Activated T-cell treated with anti-CD3 and anti-CD28 coated beads, Interleukin-2, amount 50 U/mL, for 72 hours (primary cell): ENCODE measurements at places on chromosomes 7 and 10.
A peak's percentile ranks its signal among the peaks of the same experiment; 100 is the strongest.

DNA sequence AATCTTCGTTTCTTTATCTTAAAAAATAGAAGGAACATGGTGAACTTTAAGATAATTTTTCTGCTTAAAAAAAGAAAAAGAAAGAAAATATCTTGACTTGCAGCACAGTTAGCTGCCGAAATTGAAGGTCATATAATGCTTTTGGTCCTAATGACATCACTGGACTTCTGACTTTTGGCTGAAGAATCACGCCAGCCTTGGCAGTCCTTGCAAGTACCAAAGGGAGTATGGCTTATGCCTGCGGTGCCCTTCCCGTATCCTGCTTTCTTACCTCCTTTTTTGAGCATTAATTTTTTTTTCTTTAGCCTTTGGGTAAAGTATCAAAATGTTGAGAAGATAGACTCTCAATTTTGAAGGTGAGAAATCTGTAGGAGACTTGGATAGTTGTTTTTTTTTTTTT, 7.0 kb downstream of the BMPR1A start:
- H3K4me3 ChIP-seq = no peak overlapping the region
- no peaks in the 10 kb centered on the region for H3K36me3 ChIP-seq
- no peak overlapping the region for H3K27ac ChIP-seq
- peaks cover 12% of the 10 kb centered on the region for H3K4me1 ChIP-seq
- DNase-seq = no peak
- H3K27me3 ChIP-seq = peaks cover 22% of the 10 kb centered on the region

- no peaks in the 10 kb centered on the region for H3K4me1 ChIP-seq
- H3K36me3 ChIP-seq = no peaks in the 10 kb centered on the region
- no peak overlapping the region for H3K4me3 ChIP-seq
- DNase-seq = no peak
These were observed 29.0 kb downstream of the DENND2A start for GRCh38 chr7:140611641-140612040.

DNA sequence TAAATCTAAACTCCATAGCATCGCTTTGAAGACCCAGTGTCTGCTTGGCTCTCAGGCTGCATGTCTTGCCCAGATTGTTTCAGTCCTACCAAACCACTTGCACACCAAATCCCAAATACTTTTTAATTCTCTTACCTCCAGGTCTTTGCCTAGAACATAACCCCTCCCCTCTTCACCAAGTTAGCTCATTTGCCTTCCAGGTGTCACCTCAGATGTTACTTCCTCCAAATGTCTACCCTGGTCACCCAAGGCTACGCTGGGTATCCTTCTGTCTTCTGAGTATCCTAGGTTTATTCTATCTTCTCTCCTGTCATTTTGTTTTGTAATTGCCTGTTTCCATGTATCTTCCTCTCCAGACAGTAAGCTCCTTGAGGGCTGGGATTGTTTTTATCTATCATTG, 11.1 kb downstream of the SLC25A28 start:
- H3K27me3 ChIP-seq = no peaks in the 10 kb centered on the region
- peaks cover 8% of the 10 kb centered on the region for H3K36me3 ChIP-seq
- H3K27ac ChIP-seq = peak overlapping the region; percentile 12
- H3K4me3 ChIP-seq = no peak overlapping the region
- peaks cover 26% of the 10 kb centered on the region for H3K4me1 ChIP-seq

- peak overlapping the region; percentile 57 for H3K4me3 ChIP-seq
- no peaks in the 10 kb centered on the region for H3K27me3 ChIP-seq
- peak overlapping the region; percentile 99 for H3K27ac ChIP-seq
- peak; percentile 80 for DNase-seq
- H3K4me1 ChIP-seq = peaks cover 97% of the 10 kb centered on the region
These were observed 95.4 kb upstream of the AFAP1L2 start for GRCh38 chr10:114499630-114500190.

- DNase-seq = no peak
- H3K4me3 ChIP-seq = peak overlapping the region; percentile 88
- peaks cover 10% of the 10 kb centered on the region for H3K27me3 ChIP-seq
- peaks cover 67% of the 10 kb centered on the region for H3K4me1 ChIP-seq
- H3K27ac ChIP-seq = peak overlapping the region; percentile 77
These were observed 45.6 kb downstream of the PDIA4 start for GRCh38 chr7:148982654-148983199.

DNA sequence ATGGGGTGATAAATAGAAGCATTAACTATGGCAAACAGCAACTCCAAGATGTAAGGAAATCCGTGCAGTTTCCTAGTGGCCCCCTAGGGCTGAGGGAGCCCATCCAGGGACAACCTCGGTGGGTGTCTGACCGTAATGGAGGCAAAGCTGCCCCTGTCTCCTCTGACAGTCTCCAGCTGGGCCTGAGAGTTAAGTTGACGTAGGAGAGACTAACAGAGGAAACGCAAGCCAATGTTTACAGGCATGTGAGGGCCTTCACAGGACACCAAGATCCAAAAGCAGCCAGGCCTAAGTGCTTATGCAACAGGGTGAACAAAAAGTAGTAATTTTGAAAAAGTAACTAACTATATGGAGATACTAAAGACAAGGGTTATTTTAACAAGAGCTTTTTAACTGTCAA, 330.0 kb upstream of the C7orf33 start:
- no peak for DNase-seq
- no peak overlapping the region for H3K27ac ChIP-seq
- H3K36me3 ChIP-seq = no peaks in the 10 kb centered on the region
- H3K27me3 ChIP-seq = peaks cover 18% of the 10 kb centered on the region
- H3K4me1 ChIP-seq = peaks cover 11% of the 10 kb centered on the region

DNA sequence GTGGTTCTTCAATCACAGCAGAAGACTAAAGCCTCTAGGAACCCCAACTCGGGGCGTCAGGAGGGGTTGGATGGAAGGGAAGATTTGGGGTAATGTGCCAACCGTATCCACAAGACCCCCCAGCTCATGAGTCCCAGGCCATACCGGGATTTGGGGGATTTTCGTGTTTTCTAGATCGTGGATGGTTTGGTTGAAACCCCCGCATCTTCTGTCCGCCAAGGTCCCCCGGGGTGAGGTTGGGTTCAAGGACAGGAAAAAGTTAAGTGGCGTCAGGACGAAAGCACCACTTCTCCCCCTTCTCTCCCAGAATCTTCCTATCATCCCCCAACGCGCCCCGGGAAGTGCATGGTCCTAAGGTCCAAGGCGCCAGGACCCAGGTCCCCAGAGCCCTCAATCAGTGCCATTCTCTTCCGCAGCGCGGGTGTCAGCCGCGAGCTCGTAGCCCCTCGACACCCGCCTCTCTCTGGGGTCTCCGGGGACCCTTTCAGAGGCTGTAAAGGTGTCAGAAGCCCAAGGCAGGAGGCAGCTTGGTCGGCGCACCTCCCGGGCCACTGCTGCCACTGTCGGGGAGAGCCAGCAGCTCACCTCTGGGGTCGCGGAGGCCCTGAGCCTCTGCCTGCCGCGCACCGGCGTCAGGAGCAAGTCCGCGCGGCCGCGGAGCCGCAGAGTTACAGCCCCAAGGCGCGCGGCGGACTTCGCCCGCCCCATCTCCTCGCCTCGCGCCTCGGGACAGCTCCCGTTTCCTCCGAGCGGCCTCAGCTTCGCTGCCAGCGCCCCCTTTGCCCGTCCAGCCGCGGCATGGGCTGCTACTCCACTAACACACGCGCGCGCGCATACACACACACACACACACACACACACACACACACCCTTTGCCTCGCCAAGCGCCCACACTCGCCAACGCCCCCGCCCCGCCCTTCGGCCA, 1.5 kb downstream of the MKX start:
- peak; percentile 47 for DNase-seq
- H3K27ac ChIP-seq = peak overlapping the region; percentile 72
- peaks cover 43% of the 10 kb centered on the region for H3K4me1 ChIP-seq

DNA sequence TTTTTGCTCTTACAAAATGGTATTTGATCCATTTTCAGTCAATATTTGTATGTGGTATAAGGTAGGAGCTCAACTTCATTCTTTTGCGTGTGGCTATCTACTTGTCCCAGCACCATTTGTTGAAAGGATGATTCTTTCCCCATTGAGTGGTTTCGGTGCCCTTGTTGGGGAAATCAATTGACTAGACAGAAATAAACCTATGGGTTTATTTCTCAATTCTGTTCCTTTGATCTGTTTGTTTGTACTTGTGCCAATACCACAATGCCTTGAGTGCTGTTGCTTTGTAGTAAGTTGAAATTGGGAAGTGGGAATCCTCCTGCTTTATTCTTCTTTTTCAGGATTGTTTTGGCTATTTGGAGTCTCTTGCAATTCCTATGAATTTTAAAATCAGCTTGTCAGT, 41.0 kb downstream of the SNX10 start:
- H3K4me3 ChIP-seq = no peak overlapping the region
- H3K36me3 ChIP-seq = no peaks in the 10 kb centered on the region
- no peaks in the 10 kb centered on the region for H3K27me3 ChIP-seq

DNA sequence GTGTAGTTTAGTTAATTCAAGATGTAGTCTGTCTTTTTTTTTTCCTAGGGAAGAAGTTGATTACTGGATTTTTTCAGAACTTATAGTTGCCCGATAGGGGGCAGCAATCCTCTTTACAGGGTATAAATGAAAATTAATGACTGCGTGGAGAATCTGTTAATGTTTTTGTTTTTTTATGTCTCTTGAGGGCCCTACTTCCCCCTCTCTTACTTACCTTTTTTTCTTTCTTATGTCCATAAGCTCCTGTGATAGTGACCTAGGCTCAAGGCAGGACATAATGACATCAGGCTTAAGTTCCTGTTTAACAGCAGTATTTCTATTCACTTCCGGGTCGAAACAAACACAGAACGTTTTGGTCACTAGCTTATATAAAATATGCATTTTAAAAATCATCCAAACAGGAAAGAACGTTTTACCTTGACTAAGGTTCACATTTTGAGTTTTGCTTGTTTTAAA, 18.8 kb downstream of the CDC123 start:
- no peaks in the 10 kb centered on the region for H3K27me3 ChIP-seq
- DNase-seq = peak; percentile 52
- H3K4me1 ChIP-seq = peaks cover 19% of the 10 kb centered on the region

DNA sequence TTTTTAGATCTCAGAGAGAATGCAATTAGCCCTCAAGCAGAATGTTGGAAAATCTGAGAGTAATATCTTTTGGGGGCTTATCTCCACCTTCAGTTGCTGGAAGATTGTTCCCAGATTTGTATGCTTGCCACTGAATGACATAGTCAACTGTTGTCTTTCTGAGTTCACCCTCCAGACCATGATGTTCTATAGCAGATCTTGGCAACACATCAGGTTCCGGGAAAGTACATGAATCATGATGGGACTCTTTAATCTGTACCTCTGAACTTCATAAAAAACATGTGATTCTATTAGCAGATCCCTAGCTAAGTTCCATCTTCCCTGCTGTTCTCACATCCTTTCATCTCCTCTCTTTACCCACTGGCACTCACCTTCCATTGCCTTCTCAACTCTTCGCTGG, 68.9 kb downstream of the PLCE1 start:
- no peak overlapping the region for H3K27ac ChIP-seq
- no peak overlapping the region for H3K4me3 ChIP-seq
- H3K27me3 ChIP-seq = peaks cover 12% of the 10 kb centered on the region

DNA sequence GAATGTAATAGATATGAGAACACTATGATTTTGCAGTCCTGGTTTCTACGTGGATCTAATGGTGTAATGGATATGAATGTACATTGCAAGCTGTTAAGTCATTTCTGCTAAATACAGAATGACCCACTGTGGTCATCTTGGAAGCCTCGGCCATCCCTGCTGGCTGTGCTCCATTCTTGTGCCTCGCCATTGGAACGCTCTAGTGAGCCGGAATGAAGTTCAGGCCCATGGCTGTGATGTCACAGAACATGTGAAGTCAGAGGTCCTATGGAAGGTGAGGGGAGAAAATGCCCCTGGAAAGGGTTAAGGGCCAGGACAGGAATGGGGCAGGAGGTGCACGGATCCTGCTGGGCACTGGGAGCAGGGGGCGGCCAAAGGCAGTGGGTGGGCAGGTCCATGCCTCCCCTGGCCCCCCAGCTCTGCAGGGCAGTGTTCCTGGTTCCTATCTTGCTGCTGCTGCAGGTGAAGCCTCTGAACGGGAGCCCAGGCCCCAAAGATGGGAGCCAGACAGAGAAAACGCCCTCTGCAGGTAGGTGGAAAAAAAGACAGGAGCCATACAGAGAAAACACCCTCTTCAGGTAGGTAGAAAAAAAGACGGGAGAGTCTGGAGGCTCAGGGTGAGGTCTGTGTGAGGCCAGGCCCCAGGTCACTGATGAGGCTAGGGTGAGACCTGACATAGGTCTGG, at the start of gene LLCFC1:
LLCFC1 (plus strand) TSS at position 259 of the 685 bp plus-strand sequence; CDS start at position 397, 138 bp downstream.
- H3K27me3 ChIP-seq = peaks cover 5% of the 10 kb centered on the region
- no peaks in the 10 kb centered on the region for H3K36me3 ChIP-seq
- H3K4me1 ChIP-seq = no peaks in the 10 kb centered on the region

- peaks cover 32% of the 10 kb centered on the region for H3K27me3 ChIP-seq
- H3K4me3 ChIP-seq = no peak overlapping the region
- peaks cover 4% of the 10 kb centered on the region for H3K36me3 ChIP-seq
- no peak overlapping the region for H3K27ac ChIP-seq
- DNase-seq = no peak
These were observed 77.4 kb downstream of the CYP26A1 start for GRCh38 chr10:93150990-93151547.

DNA sequence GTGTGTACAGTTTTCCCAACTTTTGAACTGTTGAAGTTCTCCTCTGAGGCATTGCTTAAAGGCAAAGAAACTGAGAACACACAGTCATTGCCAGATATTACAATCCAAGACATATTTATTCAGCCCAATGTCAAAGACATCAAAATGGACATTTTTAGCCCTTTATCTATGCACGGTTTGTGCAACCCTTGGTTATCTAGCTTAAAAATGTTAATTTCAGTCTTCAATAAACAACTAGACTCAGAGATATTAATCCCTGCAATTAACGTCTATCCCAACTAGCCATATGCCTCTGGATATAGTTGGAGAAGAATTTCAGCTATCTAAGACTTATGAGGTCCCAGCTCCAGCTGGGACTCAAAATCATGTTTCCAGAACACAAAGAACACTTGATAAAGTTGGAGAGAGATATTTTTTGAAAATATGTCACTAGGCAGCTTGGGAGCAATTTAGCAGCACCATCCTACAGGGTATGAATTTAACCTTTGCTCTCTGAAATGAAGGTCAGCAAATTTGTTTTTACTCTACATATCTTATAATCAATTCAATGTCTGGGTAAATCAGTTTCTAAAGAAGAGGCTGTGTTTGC, 357.0 kb downstream of the RNLS start:
- no peaks in the 10 kb centered on the region for H3K27me3 ChIP-seq
- no peak overlapping the region for H3K4me3 ChIP-seq
- H3K4me1 ChIP-seq = no peaks in the 10 kb centered on the region
- H3K36me3 ChIP-seq = peaks cover 3% of the 10 kb centered on the region
- DNase-seq = no peak
- H3K27ac ChIP-seq = no peak overlapping the region
